Progenitor cell of endocrine pancreas (in vitro differentiated cells): ENCODE measurements at places on chromosomes 16 and 17. TPM values are rescaled to one million over a fixed set of nuclear protein-coding genes. Genes with fewer than 3 reads are reported as not detected.
A peak's percentile ranks its signal among the peaks of the same experiment; 100 is the strongest.

GRCh38 chr17:40105861-40106759 is 5.7 kb upstream of the NR1D1 start:
- H3K36me3 ChIP-seq, result no peaks in the 10 kb centered on the region
- H3K4me1 ChIP-seq, result peaks cover 62% of the 10 kb centered on the region
- H3K27ac ChIP-seq, result no peak overlapping the region
- no peak for DNase-seq
- peaks cover 17% of the 10 kb centered on the region for H3K27me3 ChIP-seq

- H3K4me1 ChIP-seq, result peaks cover 35% of the 10 kb centered on the region
- DNase-seq, result no peak
- peaks cover under 1% of the 10 kb centered on the region for H3K36me3 ChIP-seq
- no peak overlapping the region for H3K4me3 ChIP-seq
- H3K27me3 ChIP-seq, result no peaks in the 10 kb centered on the region
- H3K27ac ChIP-seq, result no peak overlapping the region
Measured at GRCh38 chr16:81537721-81538561, 93.3 kb downstream of the CMIP start.

- H3K4me1 ChIP-seq, result no peaks in the 10 kb centered on the region
- no peak overlapping the region for H3K4me3 ChIP-seq
- H3K27ac ChIP-seq, result no peak overlapping the region
- no peaks in the 10 kb centered on the region for H3K27me3 ChIP-seq
- DNase-seq, result no peak
- H3K36me3 ChIP-seq, result peaks cover 24% of the 10 kb centered on the region
Measured at GRCh38 chr17:83002118-83002805, 77.1 kb upstream of the METRNL start.

DNA sequence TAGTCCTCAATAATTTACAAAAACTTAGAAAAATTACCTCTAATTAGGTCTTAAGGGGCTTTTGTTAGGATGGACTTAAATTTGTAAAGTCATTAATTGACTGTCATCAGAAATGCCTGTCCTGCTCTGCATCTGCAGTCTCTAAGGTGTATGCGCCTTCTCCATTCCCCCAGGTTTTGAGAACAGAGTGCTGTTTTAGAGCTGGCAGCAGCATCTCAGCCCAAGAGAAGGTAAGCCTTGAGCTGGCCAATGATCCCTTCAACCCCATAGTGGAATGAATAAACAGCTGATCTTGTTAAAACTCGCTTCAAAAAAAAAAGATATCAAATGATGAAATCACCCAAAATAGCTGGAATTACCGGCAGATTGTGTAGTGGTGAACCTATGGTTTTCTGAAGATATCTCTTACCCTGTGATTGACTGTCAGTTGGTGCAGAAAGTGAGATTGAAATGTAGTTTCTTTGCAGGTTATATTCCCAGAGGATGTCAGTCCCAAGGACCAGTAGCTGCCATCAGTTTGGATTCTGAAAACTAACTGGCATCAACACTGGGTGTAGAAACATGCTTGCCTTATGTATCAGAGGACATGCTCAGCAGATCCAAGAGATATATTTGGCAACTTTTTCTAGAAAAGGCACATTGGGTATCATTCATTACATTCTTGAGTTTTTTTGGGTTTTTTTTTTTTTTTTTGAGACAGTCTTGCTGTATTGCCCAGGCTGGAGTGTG is 25.7 kb downstream of the TRPV2 start:
- H3K36me3 ChIP-seq, result peaks cover 15% of the 10 kb centered on the region
- peaks cover 40% of the 10 kb centered on the region for H3K4me1 ChIP-seq
- H3K4me3 ChIP-seq, result peak overlapping the region; percentile 100
- DNase-seq, result no peak
- peak overlapping the region; percentile 52 for H3K27ac ChIP-seq
- H3K27me3 ChIP-seq, result no peaks in the 10 kb centered on the region

DNA sequence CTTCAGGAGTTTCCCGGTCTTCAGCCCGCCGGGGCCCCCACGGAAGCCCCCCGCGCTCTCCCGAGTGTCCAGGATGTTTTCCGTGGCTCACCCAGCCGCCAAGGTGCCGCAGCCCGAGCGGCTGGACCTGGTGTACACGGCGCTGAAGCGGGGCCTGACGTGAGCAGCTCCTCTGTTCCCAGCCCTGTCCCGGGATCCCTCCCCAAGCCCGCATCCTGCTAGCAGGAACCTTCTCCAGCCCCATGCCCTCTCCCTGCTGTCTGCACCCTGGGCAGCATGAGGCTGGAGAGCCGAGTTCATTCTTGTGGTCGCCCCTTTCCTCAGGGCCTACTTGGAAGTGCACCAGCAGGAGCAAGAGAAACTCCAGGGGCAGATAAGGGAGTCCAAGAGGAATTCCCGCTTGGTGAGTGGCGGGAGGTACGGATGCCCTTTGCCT is 10.1 kb downstream of the RIPOR1 start:
- peaks cover 18% of the 10 kb centered on the region for H3K27me3 ChIP-seq
- peaks cover 10% of the 10 kb centered on the region for H3K36me3 ChIP-seq
- peak overlapping the region; percentile 10 for H3K27ac ChIP-seq
- H3K4me1 ChIP-seq, result peaks cover 7% of the 10 kb centered on the region
- no peak for DNase-seq

- peaks cover 14% of the 10 kb centered on the region for H3K4me1 ChIP-seq
- no peak overlapping the region for H3K4me3 ChIP-seq
- H3K27me3 ChIP-seq, result no peaks in the 10 kb centered on the region
- peaks cover 2% of the 10 kb centered on the region for H3K36me3 ChIP-seq
- no peak overlapping the region for H3K27ac ChIP-seq
- no peak for DNase-seq
Measured at GRCh38 chr16:78520470-78520869, 421.0 kb downstream of the WWOX start.

GRCh38 chr17:4505187-4505586 is 6.5 kb downstream of the SPNS2 start:
- DNase-seq, result no peak
- no peak overlapping the region for H3K27ac ChIP-seq
- H3K4me3 ChIP-seq, result no peak overlapping the region
- peaks cover 35% of the 10 kb centered on the region for H3K27me3 ChIP-seq
- H3K4me1 ChIP-seq, result peaks cover 6% of the 10 kb centered on the region

DNA sequence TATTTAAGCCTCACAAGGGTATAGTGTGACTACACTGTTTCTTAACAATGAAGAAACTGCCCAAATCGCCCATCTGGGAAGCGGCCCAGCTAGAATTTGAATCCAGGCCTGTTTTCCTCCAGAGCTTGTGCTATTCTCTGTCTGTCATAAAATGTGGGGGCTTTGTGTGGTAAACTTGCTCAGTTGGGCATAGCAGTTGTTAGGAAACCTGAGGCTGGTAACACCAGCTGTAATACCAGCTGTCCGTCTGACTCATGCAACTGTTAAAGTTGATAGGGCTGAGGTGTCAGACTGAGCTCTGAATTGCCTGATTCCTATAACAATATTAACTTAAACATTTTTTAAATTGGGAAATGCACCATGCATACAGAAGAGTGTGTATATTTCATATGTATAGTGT is 9.3 kb downstream of the NOD2 start:
- H3K36me3 ChIP-seq, result peaks cover 5% of the 10 kb centered on the region
- peaks cover 17% of the 10 kb centered on the region for H3K27me3 ChIP-seq
- peaks cover 6% of the 10 kb centered on the region for H3K4me1 ChIP-seq
- H3K4me3 ChIP-seq, result no peak overlapping the region

Gene KRT36
- not detected in 2 replicates for total RNA-seq

DNA sequence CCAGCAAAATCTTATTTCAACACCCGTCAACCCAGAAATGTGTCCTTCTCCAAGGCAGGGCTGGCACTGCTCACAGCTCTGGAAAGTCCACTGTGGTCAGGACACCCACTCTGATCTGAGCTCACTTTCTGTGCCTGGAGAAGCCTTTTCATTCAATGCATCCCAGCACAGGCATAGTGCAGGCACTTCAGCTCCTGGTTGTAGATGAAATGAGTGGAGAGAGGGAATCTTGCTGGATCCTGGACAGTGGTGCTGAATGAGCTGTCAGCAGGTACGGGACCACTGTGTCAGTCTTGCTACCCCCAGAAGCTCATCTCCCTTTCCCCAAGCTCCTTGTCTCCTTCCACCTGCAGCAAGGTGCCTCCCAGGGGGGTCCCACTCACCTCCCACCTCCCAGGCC is 86.1 kb upstream of the SALL1 start:
- no peak for DNase-seq
- peak overlapping the region; percentile 8 for H3K27ac ChIP-seq
- no peaks in the 10 kb centered on the region for H3K36me3 ChIP-seq
- H3K27me3 ChIP-seq, result peaks cover 97% of the 10 kb centered on the region
- H3K4me1 ChIP-seq, result peaks cover 21% of the 10 kb centered on the region
- no peak overlapping the region for H3K4me3 ChIP-seq

- H3K27ac ChIP-seq, result no peak overlapping the region
- no peaks in the 10 kb centered on the region for H3K36me3 ChIP-seq
- H3K4me3 ChIP-seq, result no peak overlapping the region
- H3K27me3 ChIP-seq, result no peaks in the 10 kb centered on the region
- no peaks in the 10 kb centered on the region for H3K4me1 ChIP-seq
Measured at GRCh38 chr17:76421044-76421407, 31.9 kb downstream of the UBE2O start.

- H3K36me3 ChIP-seq, result no peaks in the 10 kb centered on the region
- peaks cover 3% of the 10 kb centered on the region for H3K27me3 ChIP-seq
- no peak for DNase-seq
- no peak overlapping the region for H3K27ac ChIP-seq
- H3K4me1 ChIP-seq, result peaks cover 15% of the 10 kb centered on the region
Measured at GRCh38 chr17:78252111-78252634, 20.7 kb downstream of the TMEM235 start.

- H3K4me1 ChIP-seq, result peaks cover 3% of the 10 kb centered on the region
- H3K36me3 ChIP-seq, result peaks cover 2% of the 10 kb centered on the region
- peak; percentile 15 for DNase-seq
- no peaks in the 10 kb centered on the region for H3K27me3 ChIP-seq
- H3K4me3 ChIP-seq, result no peak overlapping the region
Measured at GRCh38 chr16:27639561-27640276, 89.8 kb downstream of the KATNIP start.

Gene SLC5A11
- 0.38 TPM in 1 of 2 replicates, not detected in the other for total RNA-seq

Gene ACSM3
- total RNA-seq, result 119 and 131 TPM in 2 replicates

Gene KRT24
- not detected in 2 replicates for total RNA-seq

Gene PALB2
- total RNA-seq, result 21.0 TPM in 2 replicates

DNA sequence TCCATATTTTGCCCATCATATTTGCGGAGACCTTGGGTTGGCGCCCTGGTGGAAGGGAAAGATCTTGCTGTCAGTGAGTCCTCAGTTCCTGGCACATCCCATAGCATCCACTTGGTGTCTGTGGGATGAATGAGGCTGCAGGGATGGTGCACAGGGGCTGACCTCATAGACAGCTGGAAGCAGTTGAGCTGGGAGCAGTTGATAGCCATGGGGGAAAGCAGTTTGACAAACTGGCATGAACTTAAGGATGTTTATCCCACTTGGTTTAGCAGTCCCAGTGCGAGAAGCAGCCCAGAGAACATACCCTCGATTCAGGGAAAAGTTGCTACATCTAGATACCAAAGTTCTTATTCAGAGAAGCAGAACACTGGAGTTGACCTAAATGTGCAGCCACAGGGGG is 80.7 kb downstream of the SNX29 start:
- peaks cover 3% of the 10 kb centered on the region for H3K4me1 ChIP-seq
- no peak overlapping the region for H3K4me3 ChIP-seq
- H3K27ac ChIP-seq, result no peak overlapping the region
- H3K27me3 ChIP-seq, result no peaks in the 10 kb centered on the region
- no peak for DNase-seq

DNA sequence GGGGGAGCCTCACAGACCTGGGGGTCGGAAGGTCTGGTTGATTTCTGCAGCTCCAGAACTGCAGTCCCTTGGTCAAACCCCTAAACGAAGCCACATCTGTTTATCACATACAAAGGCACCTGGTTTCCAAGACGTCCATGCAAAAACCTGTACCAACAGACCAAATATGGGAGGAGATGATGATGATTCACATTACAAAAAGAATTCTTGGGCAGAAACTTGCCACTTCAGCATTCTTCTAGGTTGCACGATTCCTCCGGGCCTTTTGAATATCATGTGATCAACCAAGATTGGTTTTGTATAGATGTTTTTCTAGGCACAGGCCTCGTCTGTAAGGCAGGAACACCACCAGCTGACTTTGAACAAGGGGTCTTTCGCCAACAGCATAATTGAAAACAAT is 466.3 kb downstream of the SOX9 start:
- peaks cover 11% of the 10 kb centered on the region for H3K36me3 ChIP-seq
- H3K27ac ChIP-seq, result no peak overlapping the region
- H3K27me3 ChIP-seq, result peaks cover 4% of the 10 kb centered on the region
- peaks cover 35% of the 10 kb centered on the region for H3K4me1 ChIP-seq
- no peak for DNase-seq

DNA sequence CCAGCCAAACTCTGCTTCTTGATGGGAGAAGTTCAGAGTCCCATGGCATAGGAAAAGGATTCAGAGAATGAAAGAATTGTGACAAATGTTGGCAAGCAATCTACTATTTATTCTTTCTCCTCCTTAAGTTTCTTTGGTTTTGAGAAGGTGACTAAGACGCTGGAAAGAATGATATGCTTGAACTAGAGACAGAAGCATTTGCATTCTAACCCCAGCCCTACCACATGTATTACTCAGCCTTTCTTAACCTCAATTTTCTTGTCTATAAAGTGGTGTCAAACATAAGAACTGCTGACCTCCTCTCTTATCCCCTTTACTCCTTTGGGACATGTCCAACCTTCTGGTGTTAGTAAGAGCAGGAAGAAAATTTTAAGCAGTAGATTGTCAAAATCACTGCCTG is 124.7 kb downstream of the HS3ST2 start:
- no peak overlapping the region for H3K27ac ChIP-seq
- H3K4me3 ChIP-seq, result no peak overlapping the region
- H3K36me3 ChIP-seq, result no peaks in the 10 kb centered on the region
- no peak for DNase-seq
- no peaks in the 10 kb centered on the region for H3K4me1 ChIP-seq

GRCh38 chr16:85173146-85173980 is 61.1 kb upstream of the CIBAR2 start:
- peak overlapping the region; percentile 29 for H3K27ac ChIP-seq
- peaks cover 45% of the 10 kb centered on the region for H3K27me3 ChIP-seq
- no peaks in the 10 kb centered on the region for H3K36me3 ChIP-seq

- DNase-seq, result no peak
- H3K27ac ChIP-seq, result no peak overlapping the region
- H3K27me3 ChIP-seq, result peaks cover 2% of the 10 kb centered on the region
Measured at GRCh38 chr17:16924696-16925440, 47.0 kb downstream of the TNFRSF13B start.

DNA sequence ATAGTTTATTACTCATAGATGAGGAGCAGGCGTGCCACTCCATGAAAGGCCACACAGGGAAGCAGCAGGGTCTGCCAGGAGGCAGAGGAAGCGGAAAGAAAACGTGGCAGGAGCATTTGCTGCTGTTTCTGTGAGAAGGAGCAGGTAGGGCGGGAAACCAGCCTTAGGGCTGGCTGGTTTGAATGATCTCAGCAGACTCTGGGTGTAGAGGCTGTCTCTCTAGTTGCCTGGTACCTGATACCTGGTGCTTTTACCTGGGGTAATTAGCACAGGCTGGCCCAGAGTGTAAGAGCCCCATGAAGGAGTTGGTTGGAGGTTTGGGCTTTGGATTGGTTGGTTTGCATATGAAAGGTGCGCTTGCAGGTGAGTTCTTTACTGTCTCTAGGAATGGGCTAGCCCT is 205.0 kb upstream of the CACNG3 start:
- DNase-seq, result no peak
- H3K27me3 ChIP-seq, result peaks cover 63% of the 10 kb centered on the region
- no peak overlapping the region for H3K4me3 ChIP-seq
- H3K4me1 ChIP-seq, result no peaks in the 10 kb centered on the region
- no peak overlapping the region for H3K27ac ChIP-seq
